ENCODE measurements at places on chromosomes 3 and 15.

- DNase-seq = no peak
These were observed 10.6 kb upstream of the SEMA7A start for GRCh38 chr15:74444106-74445062.

- DNase-seq = no peak
These were observed 71.0 kb downstream of the ADAMTS7 start for GRCh38 chr15:78739996-78740903.

- no peak for DNase-seq
These were observed 56.0 kb upstream of the DYNC1LI1 start for GRCh38 chr3:32626631-32627030.

DNA sequence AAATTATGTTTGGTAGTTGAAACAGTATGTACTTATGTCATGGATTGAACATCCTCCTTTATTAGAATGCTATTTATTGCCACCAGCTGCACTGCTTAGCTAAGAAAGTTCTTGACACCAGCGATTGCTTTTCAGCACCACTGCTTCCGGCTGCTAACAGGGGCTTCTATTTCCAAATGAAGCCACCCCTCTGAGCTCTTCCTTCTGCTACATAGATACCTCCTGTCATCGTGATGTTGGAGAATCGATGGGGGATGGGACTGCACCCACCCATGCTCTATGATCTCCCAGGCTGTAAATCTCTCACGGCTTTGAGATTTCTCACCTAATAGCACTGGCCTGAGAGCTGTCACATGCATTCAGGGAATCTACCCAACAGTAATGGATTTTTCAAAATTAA lies 259.2 kb downstream of the MEIS2 start:
- DNase-seq = no peak

- DNase-seq = no peak
These were observed 25.1 kb upstream of the ZKSCAN7 start for GRCh38 chr3:44529927-44530326.

DNA sequence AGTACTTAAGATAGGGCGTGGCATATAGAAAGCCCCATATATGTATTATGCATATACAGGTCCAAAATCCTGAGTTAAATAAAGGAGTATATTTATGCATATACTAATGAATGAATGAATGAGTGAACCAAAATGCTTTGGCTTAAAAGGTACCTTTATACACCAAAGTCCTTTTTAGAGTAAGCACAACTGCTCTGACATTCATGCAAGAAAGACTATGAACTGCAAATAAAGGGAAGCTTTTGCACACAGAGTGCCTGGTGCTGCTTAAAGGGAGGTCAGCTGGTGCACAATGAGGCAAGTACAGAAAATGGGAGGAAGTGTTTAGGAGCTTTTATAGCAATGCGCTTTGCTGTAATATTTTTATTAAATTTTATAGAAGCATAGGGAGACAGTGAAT lies 214.0 kb downstream of the KLF13 start:
- DNase-seq = no peak

DNA sequence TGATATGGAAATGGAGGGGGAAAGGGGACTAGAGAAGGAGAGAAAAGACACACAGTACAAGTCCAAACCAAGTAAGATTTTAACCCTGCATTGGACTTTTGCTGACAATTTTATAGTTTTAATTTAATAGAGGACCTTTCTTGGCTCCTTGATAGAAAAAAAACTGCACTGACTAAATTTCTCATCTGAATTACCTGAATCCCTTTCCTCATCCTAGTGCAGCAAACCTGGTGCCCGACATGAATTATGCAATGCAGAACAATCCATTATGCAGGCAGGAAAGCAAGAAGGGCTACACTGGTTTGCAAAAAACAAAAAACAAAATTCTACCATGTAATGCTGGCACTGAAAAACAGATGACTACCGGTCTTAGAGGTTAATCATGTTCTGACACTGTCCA lies 15.5 kb downstream of the MAGI1 start:
- no peak for DNase-seq

DNA sequence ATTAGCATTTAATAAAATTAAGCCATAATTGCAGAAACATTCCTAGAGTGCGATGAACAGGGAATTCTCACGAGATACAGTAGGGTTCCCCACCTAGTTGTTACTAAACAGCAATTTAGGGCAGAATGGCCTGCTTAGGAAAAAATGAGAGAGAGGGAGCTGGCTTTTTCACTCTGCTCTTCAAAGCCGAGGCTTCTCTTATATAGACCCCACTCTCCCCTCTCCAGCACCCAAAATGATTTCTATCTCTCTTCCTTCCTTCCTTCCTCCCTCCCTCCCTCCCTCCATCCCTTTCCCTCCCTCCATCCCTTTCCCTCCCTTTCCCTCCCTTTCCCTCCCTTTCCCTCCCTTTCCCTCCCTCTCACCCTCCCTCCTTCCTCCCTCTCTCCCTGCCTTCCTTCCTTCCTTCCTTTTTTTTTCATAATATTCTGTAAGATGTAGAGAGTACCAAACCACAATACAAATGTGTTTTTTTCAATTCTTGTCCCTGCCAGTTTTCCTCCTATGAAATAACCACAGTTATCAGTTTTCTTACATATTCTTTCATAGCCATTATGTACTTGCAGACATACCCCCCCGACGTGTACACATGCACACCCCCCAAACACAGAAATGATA lies 48.1 kb upstream of the ZCWPW2 start:
- no peak for DNase-seq

GRCh38 chr15:31306426-31307269 lies 20.0 kb upstream of the KLF13 start:
- no peak for DNase-seq

GRCh38 chr3:87969620-87970019 lies 89.2 kb downstream of the CGGBP1 start:
- no peak for DNase-seq

- DNase-seq = no peak
These were observed 31.5 kb upstream of the TAFA4 start for GRCh38 chr3:68963891-68964290.

DNA sequence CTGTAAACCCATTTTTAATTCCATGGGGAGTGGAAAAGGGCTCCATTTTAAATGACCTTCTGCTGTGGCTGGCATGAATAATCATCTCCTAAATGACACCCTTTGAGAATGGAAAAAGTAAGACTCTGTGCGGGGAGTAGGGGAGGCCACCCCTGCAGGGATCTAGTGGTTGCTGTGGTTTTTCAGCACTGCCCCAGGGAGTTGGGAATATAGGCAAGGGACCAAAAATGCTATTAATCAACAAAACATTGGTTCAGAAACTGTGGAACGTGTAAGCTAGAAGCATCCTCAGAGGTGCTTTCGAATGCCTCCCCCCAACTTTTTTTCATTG lies 30.1 kb upstream of the ADAMTS7 start:
- DNase-seq = no peak

DNA sequence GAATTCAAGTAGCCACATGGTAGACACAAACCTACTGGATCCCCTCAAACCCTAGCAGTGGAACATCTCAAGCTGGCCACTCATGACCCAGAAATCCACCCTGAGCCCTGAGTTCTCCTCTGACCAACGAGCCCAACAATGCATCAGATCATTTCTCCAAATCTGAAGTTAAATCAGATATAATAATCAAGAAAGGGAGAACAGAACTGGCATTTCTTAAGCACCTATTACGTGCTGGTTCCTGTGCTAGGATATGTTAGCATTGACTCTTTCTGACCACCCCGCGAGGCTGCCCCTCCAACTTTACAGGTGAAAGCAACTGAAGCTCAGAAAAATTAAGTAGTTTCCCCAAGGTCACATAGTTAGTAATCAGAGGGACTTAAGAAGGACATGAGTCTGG lies 51.5 kb upstream of the CCDC174 start:
- DNase-seq = no peak

DNA sequence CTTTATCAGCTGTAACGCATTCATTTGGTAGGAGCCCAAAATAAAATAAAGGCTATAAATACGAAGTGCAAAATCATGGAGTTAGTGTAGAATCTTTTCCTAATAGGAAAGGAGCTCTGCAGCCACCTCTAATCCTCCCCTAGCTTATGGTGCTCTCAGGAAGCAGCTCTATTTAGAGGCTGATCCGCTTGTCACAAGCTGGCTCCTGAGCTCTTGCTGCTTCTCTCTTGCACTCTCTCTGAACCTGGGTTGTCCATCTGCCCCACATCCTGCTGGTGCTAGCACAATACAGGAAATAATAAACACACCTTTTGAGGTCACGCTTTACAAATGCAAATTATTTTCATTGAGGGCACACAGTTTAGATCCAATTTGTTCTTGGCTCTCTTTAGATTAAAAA lies 37.3 kb upstream of the BFSP2 start:
- no peak for DNase-seq

DNA sequence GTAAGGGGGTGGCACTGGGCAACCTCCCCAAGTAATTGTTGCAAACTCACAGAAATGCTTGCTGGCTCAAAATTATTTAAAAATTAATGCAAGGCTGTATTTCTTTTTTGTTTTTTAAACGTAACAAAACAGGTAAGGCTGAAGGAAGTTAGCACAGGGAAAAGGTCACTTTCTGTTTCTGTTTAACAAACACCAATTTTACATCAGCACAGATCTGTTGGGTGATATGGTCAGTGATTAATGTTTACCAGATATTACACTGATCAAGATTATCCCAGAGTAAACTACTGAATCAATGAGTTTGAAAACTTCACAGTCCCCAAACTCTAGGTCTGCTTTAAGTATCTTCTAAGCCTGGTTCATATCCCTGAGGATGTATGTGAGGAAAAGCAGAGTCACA lies 558.0 kb downstream of the FOXP1 start:
- no peak for DNase-seq

GRCh38 chr15:81038975-81039607 lies 38.4 kb downstream of the TLNRD1 start:
- no peak for DNase-seq

- DNase-seq = no peak
These were observed 18.3 kb downstream of the CFAP161 start for GRCh38 chr15:81152339-81152738.

DNA sequence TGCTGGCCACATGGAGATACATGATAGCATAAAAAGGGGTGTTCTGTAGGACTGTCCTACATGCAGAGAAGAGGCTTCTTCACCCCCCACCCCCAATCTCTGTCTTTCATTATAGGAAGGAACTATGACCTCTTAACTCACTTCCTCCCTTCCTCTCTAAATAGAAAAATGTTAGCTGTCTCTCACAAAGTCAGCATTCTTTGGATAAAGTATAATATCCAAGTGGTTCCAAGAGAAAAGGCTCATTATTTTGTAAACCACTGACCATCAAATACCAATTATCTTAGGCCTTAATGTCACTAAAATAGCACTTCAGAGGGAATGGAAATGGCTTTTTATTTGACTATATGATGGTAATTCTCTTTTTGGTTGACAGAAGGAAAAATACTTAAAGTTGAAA lies 95.3 kb upstream of the SLC2A2 start:
- DNase-seq = no peak

DNA sequence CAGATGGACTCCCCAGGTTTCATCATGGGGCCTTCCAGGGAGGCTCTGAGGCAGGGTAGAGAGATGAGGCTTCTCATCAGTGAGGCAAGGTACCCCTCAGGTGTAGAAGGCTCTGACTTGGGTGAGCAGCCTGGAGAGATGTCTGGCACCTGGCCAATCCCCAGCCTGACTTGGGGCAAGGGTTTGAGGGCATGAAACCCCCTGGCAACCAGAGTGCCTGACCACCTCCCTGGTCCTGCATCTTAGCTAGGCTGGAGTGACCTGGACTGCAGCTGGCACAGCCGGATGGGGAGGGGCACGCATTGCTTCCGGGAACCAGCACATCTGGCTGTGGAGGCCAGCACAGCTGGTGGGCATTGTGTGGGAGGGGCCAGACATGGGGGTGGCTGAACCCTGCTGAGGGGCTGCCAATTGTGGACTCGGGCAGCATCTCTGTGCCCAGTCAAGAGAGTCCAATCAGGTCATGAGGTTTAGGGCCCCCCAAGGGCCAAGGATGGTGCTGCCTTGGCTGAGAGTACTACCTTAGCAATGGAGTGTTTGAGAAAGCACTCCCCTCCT lies 1.9 kb downstream of the ZBTB47 start:
- DNase-seq = no peak

- no peak for DNase-seq
These were observed 103.1 kb downstream of the OTOL1 start for GRCh38 chr3:161599697-161600096.

- DNase-seq = peak; percentile 37
These were observed 92.8 kb upstream of the UBE2E1 start for GRCh38 chr3:23712656-23713559.

GRCh38 chr3:63963496-63963895 lies 51.3 kb upstream of the SCAANT1 start:
- no peak for DNase-seq

DNA sequence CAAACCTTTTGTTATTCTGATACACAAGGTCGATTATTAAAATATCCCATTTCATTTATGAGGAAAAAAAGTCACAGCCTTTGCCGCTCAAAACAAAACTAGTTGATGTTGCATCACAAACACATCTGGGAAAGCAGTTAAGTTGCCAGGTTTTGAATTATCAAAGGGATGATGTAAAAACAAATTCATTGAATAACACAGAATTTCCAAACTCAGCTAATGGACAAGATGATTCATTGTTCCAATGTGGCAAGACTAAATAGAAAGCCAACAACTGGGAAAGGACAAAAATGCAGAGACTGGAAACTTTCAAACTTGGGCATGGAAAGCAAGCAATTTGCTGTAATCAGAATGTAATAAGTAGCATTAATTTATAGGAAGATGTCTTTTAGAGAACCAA lies 610.0 kb upstream of the ZNF385D start:
- no peak for DNase-seq

DNA sequence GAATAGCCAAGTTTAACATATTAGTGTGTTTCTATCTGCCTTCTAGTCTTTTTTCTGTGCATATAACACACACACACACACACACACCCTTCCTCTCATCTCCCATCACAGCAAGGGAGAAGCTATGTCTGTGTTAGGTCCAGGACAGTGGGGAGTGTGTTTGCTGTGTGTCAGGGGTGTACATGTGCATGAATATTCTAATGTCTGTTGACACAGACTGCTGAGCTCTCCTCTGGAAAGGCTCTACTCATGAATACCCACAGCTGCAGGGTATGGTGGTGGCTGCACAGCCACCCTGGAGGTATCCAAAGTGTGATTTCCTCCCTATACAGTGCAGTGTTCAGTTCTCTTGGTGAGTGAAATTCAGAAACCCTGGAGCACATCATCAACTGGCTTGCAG lies 42.9 kb downstream of the ARNT2 start:
- DNase-seq = no peak

DNA sequence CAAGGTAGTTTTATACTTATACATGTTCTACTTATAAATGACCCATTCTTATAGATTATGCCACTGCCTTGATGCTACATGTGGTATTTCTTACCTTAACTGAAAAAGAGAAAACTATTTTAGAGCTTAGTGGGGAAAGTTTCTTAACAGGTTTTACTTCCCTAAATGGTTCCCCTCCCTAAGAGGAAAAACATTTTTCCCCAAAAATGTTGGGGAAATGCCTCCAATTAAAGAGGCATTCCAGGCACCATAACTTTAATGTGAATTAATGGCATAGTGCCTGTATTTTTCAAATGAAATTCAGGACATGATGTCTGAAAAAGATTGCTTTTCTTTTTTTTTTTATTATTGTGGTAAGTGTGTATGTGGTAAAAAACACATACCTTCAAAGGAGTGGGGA lies 22.6 kb downstream of the GOLM2 start:
- DNase-seq = no peak
